ENCODE measurements at places on chromosomes 12 and 14.

DNA sequence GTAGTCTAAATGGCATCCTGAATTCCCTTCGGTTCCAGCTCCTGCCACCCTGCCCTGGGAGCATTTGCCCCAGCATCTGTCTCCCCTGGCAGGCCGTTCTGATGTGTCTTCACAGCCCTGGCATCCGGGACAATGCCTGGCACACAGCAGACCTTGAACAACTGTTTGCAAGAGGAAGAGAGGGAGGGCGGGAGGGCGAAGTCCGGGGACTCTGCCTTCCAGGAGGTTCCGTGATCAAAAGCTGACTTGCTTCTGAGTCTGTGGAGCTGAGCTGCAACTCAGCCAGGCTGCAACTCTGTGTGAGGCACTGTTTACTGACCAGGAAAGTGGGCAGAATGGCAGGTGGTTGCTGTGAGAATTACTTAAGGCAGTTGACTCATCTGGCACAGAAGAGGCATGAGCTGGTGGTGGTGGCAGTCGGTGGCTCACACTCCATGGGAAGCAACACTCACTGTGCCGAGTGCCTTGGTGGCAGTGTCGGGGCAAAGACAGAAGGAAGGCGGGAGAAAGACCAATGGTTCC is 61.1 kb upstream of the DLK1 start:
- no peaks in the 10 kb centered on the region for H3K36me3 ChIP-seq
- no peak overlapping the region for H3K27ac ChIP-seq
- H3K27me3 ChIP-seq: peaks cover 50% of the 10 kb centered on the region
- no peak overlapping the region for H3K4me3 ChIP-seq
- no peak for ATAC-seq
- no peaks in the 10 kb centered on the region for H3K4me1 ChIP-seq

DNA sequence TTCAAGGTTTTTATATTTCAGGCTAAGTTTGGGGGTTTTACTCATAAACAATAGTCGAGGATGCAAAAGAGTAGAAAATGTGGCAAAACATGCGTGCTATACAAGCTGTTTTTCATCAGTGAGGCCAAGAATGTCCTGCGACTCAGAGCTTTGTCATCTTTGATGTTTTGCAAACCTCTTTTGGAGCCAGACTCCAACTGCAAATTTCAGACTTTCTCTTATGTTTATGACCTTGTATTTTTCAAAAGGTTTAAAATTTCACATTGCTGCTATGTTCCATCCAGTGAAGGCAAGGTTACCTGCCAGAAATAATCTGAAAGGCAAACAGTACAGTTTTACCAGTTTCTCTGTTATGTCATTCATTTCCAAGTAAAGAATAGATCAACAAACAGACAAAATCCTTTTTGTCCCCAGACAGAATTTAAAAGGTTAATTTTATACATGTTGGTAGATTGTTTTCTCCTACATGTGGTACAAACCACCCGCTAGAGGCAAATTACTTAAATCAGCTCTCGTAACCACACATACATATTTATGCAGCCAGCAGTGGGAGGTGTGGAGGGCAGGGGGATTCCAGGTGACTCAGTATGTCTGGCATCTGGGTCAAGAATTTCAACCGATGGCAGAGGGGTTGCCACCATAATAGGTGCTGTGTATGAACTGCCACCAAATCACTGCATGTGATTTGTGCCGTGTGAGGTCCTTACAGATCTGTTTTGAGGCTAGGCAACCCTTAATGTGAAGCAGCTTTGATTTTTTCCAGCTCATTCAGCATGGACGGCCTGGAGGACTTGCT is 119.8 kb upstream of the CPM start:
- no peak overlapping the region for H3K4me3 ChIP-seq
- ATAC-seq: peak; percentile 77
- no peak overlapping the region for H3K27ac ChIP-seq
- no peaks in the 10 kb centered on the region for H3K36me3 ChIP-seq
- H3K4me1 ChIP-seq: no peaks in the 10 kb centered on the region

- H3K4me1 ChIP-seq: peaks cover 85% of the 10 kb centered on the region
- peak overlapping the region; percentile 56 for H3K27ac ChIP-seq
- peak; percentile 5 for ATAC-seq
- no peaks in the 10 kb centered on the region for H3K36me3 ChIP-seq
- H3K4me3 ChIP-seq: peak overlapping the region; percentile 36
- no peaks in the 10 kb centered on the region for H3K27me3 ChIP-seq
Observed at GRCh38 chr12:132450418-132451171, 39.4 kb upstream of the FBRSL1 start.

GRCh38 chr12:8991371-8992345 is 2.3 kb downstream of the KLRG1 start:
- no peak for ATAC-seq
- H3K27ac ChIP-seq: no peak overlapping the region
- H3K27me3 ChIP-seq: no peaks in the 10 kb centered on the region
- peaks cover 8% of the 10 kb centered on the region for H3K36me3 ChIP-seq
